Fibroblast of skin of left quadriceps (primary cell): ENCODE measurements at places on chromosomes 16 and 17.
A peak's percentile ranks its signal among the peaks of the same experiment; 100 is the strongest.

DNA sequence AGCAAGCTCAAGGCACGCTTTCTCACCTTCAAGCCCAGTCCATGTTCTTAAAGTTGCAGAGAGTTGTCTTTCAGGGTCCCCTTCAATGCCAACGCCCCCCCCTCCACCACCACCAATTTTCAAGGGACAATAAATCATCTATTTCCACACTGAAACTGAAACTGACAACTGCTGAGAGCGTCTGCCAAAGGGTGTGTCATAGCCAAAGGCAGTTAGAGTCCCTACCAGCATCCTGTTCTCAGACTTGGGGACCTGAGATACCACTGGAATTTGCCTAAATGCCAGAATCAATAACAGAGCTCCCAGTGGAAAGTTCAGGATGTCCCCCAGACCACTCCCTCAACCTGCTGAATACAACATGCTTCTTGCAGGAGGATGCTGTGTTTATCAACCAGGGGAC lies 133.2 kb upstream of the SOX9 start:
- no peak for DNase-seq

DNA sequence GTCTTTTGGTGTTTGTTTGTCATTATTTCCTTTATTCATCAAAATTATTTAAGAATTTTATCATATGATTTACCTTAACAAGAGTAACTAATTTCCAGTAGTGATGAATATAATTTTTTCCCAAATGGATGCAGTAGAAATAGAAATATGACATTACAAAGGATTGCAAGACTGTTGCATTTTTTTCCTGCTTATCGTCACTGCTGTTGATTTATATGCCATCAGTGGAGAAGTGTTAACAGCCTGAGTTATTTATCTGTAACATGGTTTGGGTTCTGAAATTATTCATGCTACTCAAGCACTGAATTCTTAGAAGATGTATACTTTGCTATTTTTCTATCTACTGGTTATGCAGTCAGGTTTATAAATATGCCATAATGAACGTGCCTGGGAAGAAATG lies 68.6 kb downstream of the TMEM100 start:
- peak; percentile 59 for DNase-seq

- no peak for DNase-seq
Measured at GRCh38 chr17:70613681-70614080, 444.3 kb downstream of the KCNJ2 start.

- DNase-seq: no peak
Measured at GRCh38 chr17:46764000-46764708, 54.3 kb downstream of the WNT3 start.

DNA sequence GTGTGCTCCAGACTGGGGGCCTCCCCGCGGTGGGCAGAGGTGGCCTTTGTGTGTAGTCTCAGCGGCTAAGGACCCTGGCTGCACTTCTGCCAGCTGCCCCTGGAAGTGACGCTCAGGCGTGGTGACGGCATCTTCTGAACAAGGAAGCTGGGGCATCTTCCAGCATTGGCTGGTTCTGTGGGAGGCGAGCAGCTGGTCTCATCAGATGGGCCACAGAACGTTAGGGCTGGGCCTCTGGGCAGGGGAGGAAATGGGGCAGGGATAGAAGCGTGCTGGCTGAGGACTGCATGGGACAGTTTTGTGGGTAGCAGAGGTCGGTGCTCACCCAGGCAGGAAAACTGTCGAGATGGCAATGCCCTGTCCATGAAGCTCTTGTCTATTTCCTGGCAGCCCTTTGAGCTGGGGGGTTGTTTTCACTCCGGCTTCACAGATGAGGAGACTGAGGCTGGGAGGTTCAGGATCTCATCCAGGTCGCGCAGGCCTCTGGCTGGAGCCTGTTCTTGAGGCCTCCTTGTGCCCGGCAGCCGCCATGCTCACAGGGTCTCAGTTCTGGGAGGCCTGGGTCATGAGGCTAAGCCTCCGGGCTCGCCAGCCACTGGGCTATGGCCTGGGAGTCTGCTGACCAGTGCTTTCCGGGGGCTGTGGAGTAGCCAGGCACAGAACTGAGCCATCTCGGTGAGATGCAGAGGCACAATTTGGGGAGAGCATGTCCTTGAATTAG lies 16.3 kb downstream of the IRF8 start:
- DNase-seq: no peak

DNA sequence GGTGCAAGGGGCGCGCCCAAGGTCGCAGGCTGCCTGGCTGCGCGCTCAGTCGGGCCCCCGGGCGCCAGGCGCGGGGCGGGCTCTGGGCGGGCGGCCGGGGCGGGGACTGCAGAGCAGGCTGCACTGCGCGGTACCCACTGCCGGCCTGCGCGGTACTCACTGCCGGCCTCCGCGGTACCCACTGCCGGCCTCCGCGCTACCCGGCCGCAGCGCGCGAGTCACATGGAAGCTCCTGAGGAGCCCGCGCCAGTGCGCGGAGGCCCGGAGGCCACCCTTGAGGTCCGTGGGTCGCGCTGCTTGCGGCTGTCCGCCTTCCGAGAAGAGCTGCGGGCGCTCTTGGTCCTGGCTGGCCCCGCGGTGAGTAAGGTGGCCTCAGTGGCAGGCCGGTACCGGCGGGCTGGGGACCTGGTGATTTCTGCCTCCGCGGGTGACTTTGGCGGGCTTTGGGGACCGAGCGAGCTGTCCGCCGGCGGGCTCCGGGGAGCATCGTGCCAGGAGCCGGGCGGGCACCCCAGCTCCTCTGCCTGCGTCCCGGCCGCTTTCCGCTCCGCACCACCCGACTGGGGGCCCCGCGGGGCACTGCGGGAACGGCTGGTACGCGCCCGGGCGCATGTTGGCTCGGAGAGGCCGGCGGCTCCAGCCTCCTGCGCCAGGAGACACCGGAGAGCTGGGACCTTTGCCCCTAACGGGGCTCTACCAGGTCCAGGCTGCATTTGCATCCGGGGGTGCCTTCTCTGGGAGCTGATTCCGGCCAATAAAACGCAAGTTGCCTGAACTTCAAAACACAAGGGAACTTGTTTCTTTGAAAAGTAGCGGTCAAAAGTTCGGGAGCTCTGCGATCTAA lies at the start of gene SLC47A1:
Gene SLC47A1, plus strand, starts transcription at position 137 of the 844 bp plus-strand sequence. Its CDS starts 86 bp downstream, at position 223.
- no peak for DNase-seq

GRCh38 chr16:8375232-8375587 lies 215.1 kb downstream of the TMEM114 start:
- DNase-seq: no peak

DNA sequence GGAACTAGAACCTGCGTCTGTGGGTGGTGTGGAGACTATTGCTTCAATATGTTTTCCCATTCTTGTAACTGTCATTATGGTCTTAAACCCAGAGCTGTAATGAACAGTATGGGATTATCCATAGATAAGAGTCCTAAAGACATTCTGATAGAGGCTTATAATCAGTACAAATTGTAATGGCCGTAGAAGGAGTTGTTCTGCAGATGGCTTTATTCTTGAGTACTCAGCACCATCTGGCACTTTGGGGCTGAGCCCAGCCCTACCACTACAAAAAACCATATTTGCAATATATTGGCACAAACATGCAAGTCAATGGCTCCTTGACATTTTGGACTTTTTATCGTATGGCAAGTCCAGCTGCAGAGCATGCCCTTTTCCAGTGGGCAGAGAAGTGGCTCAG lies 150.0 kb downstream of the HS3ST4 start:
- DNase-seq: no peak

DNA sequence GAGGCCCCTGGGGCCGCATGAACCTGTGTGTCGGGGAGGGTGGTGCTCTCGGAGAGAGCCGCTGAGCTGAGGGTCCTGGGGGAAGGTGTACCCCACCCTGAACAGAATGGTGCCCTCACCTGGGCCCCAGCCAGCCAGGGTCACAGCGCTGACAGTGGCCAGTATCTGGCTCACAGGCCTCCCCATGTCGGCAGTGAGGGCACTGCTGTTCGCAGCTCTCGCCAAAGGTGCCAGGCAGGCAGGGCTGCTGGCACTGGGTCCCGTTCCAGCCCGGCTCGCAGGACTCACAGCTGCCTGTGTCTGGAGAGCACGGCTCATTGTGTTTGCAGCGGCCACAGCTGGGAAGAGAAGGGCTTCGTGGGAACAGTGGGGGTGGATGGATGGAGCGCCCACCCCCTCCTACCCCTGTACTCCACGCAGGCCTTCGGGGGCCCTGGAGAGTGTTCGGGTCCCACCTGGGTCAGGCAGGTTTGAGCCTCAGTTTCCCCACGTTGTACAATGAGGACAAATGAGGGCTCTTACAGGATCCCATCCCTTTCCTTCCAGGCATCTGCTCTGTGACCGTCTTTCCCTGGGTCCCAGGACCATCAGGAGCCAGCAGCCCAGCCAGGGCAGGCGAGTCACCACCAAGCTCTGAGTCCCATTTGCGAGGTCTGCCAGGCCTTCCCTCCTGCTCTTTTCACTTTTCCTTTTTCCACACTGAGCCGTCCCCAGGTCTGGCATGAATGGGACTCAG lies 5.0 kb downstream of the SCARF1 start:
- DNase-seq: no peak
